GM06990 (cell line): ENCODE measurements at places on chromosomes 11 and 22.
A peak's percentile ranks its signal among the peaks of the same experiment; 100 is the strongest.

GRCh38 chr11:9367551-9367950 lies 16.9 kb upstream of the IPO7 start:
- DNase-seq: no peak

- no peak for DNase-seq
Observed at GRCh38 chr11:94821439-94821838, 53.3 kb downstream of the AMOTL1 start.

DNA sequence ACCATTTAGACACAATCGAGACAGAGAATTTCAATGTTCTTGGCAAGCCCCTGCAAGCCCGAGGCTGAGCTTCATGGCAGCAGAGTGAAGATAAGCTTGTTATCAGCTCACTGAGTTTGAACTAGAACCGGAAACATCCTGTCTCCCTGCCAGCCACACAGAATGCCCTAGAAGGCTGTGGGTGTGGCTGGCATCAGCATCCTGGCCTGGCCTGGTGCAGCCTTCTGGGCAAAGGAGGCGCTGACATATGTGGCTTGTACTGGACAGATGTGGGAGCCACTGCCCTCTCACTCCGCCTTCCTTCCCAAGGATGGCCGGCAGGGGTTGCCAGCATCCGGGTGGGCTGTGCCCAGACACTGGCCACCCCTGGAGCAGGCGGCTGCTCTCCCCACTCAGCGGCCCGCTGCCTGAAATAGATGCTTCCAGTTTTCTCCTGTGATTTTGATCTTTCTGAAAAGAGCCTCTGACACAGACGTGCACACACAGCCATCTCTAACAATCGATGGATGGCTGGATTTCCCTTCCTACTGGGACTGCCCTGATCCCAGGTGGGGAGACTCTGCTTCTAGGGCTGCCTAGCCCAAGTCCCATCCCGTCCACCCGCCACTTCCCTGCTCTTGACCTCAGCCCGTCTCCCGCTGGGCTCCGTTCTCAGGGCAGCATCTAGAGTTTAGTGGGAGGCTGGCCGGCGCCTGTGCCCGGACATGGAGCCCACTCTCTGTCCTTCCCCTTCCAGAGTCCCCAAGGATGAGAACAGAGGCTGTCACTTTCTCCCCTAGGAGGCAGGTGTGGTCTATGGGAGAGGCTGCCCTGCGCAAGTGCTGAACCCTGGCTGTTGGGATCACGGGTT lies 149.7 kb downstream of the CTTN start:
- DNase-seq: no peak

DNA sequence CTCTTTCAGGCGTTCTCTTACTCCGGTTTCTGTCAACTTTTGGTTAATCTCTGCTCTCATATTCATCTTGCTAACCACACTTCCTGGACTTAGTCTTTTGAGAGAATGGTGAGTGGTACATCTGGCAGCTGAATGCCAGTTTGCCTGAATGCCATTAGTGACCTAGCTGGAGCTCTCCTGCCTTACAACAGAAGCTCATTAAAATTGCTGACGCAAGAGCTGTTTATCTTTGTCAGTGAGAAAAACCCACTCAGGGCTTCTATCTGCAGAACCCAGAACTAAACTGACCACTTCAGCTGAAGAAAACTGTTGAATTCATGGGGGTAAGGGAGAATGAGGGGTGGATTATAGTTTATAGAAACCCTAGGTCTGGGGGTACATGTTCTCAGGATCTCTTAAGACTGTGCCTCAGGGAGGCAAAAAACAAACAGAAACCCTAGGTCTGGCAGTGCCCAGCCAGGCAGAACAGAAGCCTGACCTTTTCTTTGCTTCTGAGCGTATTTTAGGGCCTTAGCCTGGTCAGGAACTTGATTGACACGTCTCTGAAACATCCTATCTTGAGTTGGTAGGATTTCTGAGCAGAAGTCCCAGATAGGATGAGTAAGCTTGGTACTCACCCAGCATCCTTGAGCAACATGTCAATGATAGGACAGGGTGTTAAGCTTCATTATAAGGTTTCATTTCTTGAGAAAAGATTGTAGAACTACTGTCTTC lies 52.8 kb upstream of the YWHAH start:
- no peak for DNase-seq

- DNase-seq: peak; percentile 86
Observed at GRCh38 chr11:96341211-96342013, 1.6 kb downstream of the MAML2 start.

GRCh38 chr11:116472651-116473050 lies 300.1 kb downstream of the BUD13 start:
- DNase-seq: no peak

GRCh38 chr22:45823336-45823735 lies 151.7 kb downstream of the ATXN10 start:
- DNase-seq: no peak

DNA sequence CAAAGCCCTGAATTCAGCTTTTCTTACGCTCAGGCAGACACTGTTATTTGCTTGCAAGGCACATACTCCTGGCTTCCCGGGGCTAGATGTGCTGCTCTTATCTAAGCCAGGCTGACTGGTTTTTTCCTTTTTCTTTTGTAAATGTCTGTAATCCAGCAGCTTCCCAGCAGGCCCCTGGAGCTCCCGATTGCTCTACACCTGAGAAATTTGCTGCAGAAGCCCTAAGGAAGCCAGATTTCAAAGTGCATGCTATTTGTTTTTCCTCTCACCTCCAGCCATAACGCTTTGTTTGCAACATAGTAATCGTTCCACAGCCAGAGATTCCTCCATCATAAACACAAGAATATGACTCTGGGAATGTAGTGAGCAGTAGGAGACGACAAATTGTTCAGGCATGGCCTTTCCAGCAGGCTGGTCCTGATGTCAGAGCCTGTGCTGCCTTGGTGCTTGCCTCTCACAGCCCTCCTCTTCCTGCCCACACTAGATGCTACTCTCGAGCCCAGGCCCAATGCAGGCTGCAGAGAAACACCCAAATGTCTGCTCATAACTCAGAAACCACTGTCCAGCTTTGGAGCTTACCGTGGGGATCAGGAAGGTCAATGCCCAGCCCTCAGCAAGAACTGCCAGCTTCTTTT lies 54.7 kb upstream of the SLC6A5 start:
- no peak for DNase-seq

DNA sequence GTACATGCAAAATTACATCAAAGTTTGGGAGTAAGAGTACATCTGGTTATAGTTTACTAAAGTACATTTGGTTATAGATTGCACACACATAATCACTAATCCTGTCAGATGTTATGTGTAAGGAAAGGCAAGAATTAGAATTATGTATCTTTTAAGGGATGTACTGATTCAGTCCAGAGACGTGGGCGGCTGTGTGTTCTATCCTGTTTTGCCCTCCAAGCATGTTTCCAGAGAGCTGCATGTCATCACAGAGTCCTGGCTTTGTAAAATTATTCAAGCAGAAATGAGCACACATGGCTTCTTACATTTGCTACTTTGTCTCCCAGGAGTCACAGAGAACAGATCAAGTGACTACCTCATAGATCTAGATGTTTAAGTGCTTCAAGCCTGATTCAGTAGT lies 33.2 kb upstream of the CEP126 start:
- DNase-seq: no peak

DNA sequence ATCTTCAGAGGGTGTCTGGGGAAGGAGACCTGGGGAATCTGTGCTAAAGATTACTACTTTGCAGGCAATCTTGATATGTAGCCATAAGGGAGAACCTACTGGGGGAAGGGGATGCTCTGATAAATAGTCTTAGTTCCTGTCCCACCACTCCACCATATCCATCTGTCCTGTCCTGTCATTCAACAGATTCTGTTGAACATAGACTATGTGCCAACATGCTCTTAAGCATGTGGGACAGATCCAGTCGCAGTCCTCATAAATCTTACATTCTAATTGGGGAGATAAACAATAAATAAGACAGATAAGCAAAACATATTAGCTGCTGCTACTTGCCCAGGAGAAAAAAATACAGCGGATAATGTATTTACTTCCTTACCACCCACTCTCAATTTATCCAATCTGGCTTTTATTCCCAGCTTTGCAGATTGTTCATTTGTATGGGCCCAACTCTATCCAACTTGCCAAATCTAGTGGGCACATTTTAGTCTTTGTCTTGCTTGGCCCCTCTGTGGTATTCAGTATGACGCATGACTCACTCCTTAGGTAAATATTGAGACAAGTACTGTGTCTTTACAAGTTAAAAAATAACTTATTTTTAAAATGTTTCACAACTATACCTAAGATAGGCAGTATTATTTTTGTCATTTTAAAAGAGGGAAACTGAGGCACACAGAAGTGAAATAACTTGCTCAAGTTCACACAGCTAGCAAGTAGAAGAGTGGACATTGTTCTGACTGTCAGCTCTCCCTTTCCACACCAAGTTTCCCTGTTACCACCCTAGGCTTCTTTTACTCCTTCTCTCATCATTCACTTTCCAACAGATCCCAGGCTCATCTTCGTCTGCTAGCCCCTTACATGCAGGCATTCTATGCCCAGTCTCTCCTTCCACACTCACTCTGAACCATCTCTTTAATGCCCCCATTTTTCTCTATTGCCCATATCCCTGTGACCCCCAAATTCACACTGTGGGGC lies 133.6 kb upstream of the SESN3 start:
- no peak for DNase-seq

GRCh38 chr11:57446055-57446454 lies 14.3 kb upstream of the RTN4RL2 start:
- no peak for DNase-seq

GRCh38 chr11:21142007-21142406 lies 472.6 kb downstream of the NELL1 start:
- no peak for DNase-seq
